ENCODE measurements at places on chromosomes 3 and 15.

GRCh38 chr3:193902607-193903511 lies 233.1 kb upstream of the HES1 start:
- DNase-seq = no peak

DNA sequence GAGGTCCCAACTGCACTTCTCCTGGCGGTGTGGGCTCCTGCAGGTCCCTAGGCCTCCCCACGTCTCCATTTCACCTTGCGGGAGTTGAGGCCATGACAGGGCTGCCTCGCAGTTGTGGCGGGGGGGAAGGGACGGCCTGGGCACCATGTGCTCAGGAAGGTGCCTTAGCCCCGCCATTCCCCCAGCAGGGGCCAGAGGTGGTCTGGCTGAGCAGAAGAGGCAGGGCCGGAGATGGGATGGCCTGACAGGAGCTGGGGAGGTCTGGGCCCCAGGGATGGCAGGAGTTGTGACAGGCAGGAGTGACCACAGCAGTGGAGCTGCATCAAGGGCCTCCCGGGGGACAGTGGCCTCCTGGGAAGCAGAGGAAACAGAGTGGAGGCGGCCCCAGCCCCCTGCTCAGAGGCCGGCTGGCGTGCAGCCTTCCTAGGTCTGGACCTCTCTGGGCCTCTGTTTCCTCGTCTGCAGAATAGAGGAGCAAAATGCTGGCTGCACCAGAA lies 18.7 kb upstream of the KLF15 start:
- DNase-seq = no peak

- DNase-seq = no peak
Measured at GRCh38 chr15:78007211-78007931, 70.1 kb downstream of the TBC1D2B start.

- DNase-seq = no peak
Measured at GRCh38 chr3:98812851-98813374, 49.8 kb downstream of the ST3GAL6 start.

GRCh38 chr3:45968706-45969105 lies 25.4 kb downstream of the CXCR6 start:
- no peak for DNase-seq

DNA sequence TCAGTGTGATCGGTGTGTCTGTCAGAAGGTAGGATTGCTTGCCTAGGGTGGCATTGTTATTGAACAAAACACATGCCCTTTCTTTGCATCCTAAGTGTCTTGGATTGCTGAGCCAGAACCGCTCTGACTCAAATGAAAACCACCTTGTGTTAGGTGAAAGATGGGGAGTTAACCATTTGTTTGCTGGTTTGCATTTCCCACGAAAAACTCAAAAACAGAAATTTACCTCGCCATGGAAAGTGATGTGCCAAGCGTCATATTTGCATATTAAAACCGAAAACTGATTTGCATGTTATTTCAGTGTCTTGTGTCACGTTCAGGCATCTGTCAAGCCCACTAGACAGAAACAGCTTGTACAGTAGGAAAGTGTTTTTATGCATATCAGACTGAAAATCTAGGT lies 474.6 kb upstream of the TPRG1 start:
- DNase-seq = no peak

DNA sequence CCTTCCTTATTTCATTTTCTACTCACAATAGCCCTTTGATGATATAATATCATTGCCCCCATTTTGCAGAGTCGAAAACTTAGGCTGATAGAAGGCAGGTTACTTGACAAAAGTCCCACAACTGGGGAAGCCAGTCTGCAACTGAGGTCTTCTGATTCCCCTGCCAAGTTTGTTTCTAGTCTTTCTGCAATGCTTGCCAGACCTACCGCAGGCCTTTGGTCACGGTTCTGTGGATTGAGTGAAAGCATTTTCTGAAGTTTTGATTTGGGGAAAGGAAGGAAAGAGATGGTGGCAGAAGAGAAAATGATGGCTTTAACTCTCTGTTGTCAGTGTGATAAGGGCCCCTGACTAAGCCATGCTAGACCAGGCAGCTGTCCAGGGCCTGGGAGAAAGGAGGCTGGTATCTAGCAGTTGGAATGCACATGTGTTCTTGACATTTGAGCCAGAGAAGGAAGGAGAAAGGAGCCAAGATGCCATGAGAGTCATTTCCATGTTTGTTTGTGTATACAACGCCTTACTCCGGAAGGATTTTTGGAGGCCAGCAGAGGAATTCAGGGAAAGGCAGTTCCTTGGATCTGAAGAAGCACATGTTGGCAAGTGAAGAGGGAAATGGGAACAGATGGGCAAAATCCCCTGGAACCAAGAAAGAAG lies 29.9 kb downstream of the FAH start:
- DNase-seq = no peak

GRCh38 chr3:137071104-137071503 lies 113.3 kb downstream of the IL20RB start:
- DNase-seq = no peak

DNA sequence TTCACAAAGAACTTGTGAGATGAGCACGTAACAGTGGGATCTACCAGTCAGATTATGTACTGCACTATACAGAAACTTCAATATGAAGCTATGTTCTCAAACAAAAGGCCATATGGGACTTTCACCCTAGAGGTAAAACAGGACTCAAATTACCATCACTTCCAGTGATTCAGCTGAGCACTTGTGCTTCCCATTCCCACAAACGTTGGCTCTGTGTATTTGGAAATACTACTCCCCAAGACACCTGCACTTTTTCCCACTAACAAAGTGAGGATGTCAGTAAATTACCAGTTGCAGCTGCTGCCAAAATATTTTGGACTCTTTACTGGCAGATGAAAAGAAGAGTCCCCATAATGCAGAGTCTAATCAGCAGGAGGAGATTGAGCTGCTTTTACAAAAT lies 1570.1 kb downstream of the SI start:
- no peak for DNase-seq

DNA sequence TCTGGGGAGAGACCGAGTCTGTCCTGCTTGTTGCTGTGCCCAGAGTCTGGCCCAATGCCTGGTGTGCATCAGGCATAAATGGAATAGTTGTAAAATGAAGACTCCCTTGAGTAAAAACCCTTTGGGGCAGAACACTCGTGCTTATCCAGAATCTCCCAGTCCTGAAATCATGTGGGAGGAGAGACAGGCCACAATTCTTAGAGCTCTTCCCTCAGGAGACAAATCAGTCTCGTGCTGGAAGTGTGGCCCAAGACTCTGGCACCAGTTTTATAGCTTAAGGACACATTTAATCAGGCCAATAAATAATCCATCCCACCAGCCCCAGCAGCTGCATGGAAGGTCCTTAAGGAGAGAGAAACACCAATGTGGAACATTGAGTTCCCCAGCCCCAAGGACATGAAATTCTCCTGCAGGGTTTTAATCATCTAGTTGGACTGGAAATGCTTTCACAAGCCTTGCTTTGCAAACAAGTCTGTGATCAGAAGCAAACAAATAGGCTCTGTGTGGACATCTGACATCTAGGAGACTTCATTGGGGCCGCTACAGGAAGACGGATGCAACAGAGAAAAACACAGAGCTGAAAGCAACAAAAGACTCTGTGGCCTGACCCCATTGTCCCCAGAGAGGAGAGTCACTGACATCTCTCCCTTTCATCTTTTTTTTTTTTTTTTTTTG lies 70.4 kb downstream of the LSM3 start:
- DNase-seq = no peak

DNA sequence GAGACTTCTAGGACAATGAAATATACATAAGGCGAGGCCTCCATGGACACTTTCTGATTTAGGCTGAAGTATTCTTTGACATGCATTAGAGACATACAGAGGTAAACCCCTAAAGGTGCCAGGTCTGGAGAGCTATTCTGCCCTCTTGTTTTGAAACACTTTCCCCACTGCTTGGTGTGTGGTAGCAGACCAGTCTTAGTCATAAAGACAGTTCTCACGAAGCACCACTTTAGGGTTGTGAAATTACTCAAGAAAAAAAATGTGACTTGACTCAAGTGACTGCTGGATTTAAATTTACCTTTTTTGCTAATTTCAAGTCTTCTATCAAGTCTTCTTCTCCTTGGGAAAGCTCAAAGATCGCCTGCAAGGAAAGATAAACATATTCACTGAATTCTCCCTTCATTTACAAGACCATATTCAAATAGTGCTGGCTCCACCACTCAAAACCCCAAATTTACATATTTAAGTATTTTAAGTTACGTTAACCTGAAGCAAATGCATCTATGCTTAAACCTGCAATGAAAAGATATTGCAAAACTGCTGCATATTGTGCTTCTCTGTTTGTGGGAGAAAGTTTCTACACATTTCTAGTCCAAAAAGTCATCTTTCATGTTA lies 48.4 kb downstream of the ARHGEF3 start:
- DNase-seq = no peak
